ENCODE measurements at places on chromosomes 4 and X.

DNA sequence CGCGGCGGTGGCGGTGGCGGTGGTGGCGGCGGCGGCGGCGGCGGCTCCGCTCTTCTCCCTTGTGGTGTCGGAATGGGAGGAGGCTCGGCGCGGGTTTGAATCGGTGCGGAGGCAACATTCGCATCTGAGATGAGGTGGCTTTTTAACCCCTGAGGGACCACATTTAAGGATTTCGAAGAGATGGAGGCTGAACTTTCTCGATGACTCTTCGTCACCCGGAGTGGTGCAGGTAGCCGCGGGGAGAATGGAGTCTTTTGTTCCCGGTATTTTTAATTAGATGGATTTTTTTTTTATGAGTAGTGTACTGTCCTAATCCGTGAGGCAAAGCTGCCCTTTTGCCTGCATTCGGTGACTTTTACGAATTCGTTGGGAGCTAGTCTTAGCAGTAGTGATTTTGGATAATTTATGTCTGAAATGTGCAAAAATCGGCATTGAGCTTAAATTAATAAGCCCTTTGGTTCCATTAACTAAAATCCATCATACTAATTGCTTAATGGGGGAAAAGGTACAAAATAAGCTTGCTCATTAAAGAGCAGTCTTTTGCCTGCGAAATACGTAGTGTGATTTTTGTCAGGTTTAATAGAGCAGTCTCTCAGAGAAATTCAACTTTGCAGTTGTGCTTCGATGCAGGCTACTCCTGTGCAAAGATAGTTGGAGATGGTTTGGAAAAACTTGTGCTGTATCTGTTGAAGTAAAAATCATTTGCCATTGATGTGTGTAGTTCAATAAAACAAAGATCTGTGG lies 206.2 kb downstream of the TENM3 start:
- DNase-seq: no peak

- DNase-seq: no peak
Observed at GRCh38 chr4:188262464-188262863, 123.2 kb downstream of the TRIML1 start.

- no peak for DNase-seq
Observed at GRCh38 chr4:113499166-113499565, 262.4 kb downstream of the CAMK2D start.

- DNase-seq: no peak
Observed at GRCh38 chrX:22526339-22526738, 253.6 kb downstream of the CBLL2 start.

- DNase-seq: no peak
Observed at GRCh38 chr4:76141241-76141640, 7.0 kb downstream of the NUP54 start.

GRCh38 chr4:7003879-7004240 lies 39.3 kb upstream of the TADA2B start:
- no peak for DNase-seq

GRCh38 chrX:101460669-101461068 lies 24.6 kb upstream of the ARMCX4 start:
- DNase-seq: no peak

- DNase-seq: no peak
Observed at GRCh38 chr4:189785257-189785656, 155.4 kb upstream of the FRG1 start.

DNA sequence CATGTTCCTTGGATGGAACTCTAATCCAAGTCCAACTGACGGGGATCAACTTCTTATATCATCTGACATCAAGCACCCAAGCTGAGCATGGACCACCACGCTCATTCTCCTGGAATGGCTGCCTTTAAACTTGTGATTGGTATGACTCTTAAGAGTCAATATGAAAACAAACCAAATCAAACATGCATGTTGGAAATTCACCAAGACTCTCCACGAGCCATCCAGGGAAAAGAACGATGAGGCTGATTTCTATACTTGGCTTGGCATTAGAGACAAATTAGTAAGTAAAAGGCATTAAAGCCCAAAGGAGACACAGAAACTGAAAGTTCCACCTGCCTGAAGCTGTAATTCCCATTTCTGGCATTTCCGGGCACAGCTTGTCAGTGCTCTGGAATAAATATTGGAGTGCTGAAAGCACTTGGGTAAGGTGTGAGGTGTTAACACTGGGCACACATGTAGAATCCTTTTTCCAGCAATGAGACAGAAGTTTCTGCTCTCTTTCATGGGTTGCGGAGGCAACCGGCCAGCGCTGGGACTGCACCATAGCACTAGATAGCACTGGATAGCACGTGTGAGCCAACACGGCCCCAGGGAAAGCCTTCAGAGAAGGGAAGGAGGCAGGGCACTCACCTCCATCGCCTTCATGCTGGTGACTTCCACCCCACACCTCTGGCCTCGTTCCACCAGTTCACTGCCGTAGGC lies 42.1 kb upstream of the CENPU start:
- DNase-seq: no peak

- DNase-seq: no peak
Observed at GRCh38 chr4:112201915-112202505, 29.6 kb upstream of the AP1AR start.

DNA sequence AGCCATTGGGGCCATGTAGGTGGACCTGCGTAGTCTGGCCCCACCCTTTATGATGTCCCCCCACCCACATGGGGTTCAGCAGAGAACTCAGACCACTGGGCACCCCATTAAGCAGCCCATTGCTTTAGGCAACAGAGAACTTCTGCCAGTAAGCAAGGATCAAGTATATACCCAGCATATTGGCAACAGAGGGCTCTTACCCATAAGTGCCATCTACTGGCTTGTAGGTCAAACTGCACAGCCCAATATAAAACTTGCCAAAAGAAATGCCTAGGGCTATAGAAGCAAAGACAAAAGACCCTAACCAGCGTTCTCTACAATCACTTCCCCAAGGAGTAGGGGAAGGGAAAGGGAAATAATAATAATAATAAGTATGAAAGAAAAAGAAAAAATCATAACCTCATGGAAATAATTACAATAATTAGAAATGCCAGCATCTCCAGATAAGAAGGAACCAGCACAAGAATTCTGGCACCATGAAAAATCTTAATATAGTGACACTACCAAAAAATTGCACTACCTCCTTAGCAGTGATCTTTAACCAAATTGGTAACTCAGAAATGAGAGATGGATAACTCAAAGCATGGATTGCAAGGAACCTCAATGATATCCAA lies 1090.7 kb downstream of the FAT4 start:
- no peak for DNase-seq

DNA sequence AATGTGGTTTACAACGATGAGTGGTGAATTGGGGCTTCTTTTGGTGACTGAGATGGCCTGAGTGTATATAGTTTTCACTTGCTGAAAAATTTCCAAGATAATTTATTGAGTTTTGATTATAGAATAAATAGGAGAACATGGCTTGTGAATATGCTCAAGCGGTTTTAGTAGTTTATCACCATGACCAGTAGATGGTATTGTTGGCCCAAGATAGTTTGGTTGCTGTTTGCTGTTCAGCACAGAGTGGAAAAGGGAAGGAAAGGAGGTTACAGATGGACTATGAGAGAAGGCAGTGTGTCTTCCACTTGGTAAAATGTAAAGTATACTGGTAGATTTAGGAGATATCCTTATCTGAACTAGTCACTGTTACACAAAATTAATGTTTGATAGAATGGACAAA lies 55.8 kb upstream of the POU4F2 start:
- no peak for DNase-seq

DNA sequence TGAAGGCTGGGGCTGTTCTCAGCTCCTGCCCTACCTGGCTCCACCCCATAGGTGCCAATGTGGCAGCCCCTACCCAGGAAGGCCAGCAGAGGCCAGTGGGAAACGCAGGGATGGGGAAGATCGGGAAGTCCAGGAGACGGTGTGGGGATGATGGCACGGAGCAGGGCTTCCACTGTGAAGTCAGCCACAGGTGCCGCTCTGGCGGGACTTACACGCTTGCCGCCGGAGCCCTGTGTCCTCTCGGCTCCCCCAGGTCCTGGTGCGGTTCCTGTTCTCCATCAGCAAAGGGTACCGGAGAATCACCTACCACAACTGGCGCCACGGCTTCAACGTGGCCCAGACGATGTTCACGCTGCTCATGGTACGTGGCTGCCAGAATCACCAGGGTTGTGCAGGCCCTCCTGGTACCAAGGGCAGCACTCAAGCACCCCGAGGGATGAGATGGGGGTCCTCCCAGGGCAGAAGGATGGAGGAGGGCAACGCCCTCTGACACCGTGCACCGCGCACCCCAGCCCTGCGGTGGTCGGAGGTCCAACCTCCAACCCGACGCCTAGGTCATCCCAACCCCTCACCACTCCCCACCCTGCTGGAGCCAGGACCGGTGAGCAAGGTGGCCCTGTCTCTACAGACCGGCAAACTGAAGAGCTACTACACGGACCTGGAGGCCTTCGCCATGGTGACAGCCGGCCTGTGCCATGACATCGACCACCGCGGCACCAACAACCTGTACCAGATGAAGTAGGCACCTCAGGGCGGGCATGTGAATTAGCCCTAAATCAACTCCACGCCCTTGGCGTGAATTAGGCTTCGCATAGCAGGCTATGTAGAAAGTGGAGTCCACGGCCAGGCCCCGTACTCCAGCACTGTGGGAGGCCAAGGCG lies 12.0 kb downstream of the ATP5ME start:
- no peak for DNase-seq

GRCh38 chrX:12206413-12206812 lies 68.1 kb downstream of the FRMPD4 start:
- no peak for DNase-seq

GRCh38 chr4:186191200-186192065 lies at the start of gene CYP4V2:
Gene CYP4V2, plus strand, starts transcription at chr4:186191567. Its CDS starts 257 bp downstream, at chr4:186191824.
- DNase-seq: peak; percentile 89

GRCh38 chr4:186400676-186401075 lies 134.7 kb downstream of the F11 start:
- no peak for DNase-seq

DNA sequence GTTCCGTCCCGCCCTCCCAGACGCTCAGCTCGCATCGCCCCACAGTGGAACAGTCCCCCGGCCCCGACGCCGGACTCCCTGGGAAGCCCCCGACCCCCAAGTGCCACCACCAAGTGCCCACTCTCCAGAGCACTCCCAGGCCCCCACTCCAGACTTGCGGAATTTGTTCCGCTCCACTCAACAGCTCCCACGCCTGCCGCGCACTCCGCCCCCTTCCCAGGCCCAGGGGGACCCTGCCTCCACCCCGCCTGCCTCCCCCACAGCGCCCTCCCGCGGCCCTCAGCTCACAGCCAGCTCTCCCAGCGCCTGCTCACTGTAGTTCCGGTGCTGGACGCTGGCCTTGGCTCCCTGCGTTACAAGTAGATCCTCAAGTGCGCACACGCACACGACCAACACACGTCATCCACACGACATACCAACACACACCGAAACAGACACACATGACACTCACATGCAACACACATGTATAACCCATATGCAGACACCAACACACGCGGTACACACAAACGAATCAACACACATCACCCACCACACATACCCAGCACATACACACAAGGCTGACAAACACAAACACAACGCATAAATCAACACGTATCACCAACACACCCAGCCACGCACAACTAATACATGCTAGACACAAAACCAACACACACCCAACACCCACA lies 8.0 kb downstream of the MSX1 start:
- no peak for DNase-seq

DNA sequence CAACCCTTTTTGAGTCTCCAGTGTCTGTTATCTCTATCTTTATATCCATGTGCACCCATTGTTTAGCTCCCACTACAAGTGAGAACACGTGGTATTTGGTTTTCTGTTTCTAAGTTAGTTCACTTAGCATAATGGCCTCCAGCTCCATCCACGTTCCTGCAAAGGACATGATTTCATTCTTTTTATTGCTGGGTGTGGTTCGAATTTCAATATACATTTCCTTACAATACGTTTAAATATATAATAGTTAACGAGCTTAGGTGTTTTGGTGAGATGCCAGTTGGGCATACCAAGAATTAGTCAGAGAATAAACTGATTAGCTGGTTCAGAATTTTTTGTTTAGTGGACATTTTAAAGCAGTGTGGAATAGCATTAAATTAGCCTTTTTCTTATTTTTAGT lies 196.7 kb downstream of the CFAP47 start:
- no peak for DNase-seq

DNA sequence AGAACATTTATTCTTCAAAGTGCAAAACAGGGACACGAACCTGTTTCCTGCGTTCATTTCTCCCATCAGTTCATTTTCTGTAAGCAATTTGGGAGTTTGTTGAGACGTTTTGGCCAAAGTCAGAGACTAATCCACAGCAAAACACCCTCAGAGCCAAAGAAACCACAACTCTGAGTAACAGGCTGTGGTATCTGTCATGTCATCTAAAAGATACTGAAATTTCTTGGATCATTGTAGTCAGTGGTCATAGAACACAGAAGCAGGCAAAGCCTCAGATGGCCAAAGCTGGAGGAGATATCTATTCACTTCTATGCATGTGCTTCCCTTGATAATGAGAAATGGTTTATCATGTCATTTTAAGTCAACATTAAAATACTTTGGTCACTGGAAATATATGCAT lies 485.6 kb upstream of the GALNT7 start:
- DNase-seq: no peak

DNA sequence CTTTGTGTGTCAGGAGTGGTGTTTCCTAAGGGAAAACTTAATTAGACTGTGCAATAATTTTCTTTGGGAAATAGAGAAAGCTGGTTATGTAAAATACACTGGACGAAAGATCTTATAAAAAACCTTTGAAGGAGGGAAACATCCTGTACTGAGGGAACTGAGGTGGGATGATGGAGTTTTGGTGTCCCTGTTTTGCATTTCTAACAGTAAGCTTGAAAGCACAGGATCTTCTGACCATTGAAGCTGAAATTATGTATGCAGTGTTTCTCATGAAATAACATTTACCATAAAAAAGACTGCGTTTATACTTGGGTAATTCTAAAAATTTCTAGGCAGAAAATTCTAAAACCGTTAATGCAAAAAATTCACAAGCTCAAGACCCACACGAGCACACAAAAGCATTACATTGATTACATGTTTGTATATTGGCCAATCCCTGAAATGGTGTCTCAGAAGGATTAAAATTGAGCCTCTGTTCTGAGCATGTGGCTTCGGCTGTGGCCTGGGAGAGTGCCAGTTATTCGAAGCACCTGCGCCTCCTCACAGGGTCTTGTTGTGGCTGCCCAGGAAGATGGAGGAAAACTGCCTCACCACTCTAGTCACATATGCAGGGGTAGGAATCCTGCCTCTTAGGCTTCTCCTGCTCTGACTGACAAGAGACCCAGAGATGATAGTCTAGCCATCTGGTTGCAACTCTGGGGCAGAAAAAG lies 49.5 kb downstream of the JADE3 start:
- no peak for DNase-seq

GRCh38 chr4:116302990-116303735 lies 782.2 kb downstream of the TRAM1L1 start:
- no peak for DNase-seq
